Amygdala (tissue), 56 donors: ENCODE measurements at places on chromosomes 1 and 21.

- DNase-seq: no peak
Measured at GRCh38 chr21:27269644-27270043, 302.8 kb upstream of the ADAMTS5 start.

DNA sequence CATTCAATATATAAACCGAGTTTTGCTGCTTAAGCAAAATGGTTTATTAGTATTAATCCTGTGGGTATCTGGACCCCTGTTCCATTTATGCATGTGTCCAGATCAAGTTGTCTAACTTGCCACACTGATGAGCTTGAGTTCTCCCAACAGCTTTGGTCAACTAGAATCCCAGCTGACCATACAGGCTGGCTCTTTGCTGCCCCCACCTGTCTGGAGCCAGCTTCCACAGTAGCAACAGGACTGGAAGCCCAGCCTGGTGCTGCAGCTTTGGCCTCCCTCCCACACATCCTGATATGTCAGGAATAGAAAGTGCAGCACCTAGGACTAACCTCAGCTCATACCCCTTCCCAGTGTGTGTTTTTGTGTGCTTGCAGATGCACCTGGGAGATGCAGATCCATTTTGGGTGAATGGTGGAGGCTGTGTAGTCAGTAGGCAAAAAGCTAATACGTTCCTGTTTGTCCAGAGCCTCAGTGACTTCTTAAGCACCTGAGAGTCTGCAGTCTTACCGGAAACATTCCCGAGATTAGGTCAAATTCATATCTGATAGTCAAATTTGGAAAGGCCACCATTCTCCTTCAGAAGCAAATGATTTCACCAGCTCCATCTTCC, 40.9 kb upstream of the BEND5 start:
- no peak for DNase-seq

DNA sequence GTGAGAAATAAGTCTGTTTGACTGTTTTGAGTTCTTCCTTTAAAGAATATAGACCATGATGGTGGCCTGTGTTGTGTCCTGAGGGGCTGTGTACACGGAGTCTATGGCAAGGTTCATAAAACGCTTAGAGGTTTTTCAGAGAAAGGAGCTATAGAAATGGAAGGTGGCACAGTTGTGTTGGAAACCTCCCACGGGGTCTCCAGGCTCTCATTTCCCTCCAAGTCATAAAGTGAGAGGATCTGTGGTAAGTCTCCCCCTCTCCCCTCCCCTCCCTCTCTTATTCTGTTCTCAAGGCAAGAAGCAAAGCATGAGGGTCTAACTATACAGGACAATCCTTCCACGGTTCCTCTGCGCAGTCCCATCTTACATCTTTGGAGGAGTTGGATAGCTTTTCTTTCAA, 139.2 kb downstream of the KIF26B start:
- DNase-seq: no peak

DNA sequence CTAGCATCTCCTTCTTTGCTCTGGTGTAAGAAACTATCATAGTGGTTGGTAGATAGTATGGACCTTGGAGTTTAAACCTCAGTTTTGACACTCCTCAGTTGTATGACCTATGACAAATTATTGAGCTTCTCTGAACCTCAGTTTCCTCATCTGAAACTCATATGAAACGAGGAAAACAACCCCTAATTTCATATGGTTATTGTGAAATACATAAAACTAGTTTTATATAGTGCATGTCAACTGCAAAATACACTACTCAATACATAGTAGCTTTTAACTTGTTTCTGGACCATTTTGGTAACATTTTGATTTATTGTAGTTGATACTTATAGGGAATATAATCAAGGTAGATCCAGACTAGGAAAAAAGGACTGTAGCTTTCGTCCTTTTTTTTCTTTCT, 32.9 kb downstream of the CLIC4 start:
- no peak for DNase-seq

GRCh38 chr1:56908619-56909221, 54.1 kb downstream of the C8A start:
- DNase-seq: no peak

DNA sequence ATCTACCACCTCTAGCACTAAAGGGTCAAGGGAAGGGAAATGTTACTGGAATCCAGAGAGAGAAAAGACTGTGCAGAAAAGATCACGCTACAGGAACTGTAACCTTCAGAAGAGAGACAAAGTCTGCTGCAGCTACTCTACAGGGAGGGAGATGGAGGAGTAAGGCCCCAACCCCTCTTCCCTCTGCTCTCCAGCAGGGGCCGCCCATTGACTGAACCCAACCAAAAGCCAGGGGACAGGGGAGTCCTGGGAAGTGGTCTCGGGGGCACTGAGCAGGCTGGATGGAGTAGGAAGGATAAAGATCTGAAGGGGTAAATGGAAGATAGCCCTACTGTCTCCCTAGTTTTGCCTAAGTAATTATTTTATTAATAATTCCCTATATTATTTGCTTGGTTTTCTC, 72.8 kb upstream of the NR5A2 start:
- DNase-seq: no peak

DNA sequence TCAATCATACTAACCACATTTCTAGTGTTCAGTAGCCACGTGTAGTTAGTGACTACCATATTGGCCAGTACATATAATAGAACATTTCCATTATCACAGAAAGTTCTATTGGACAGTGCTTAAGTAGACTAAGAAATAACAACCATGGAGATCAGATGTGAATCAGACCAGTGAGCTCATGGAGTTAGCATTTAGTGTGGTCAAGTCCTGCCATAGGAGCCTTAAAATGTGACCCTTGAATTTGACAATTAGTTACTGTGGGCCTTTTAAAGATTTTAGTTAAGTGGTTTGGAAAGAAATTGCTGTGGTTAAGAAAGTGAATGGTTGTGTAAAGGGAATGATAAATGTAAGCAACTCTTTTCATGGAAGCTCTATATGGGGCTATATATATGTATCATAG, 123.4 kb downstream of the POU2F1 start:
- no peak for DNase-seq
